Stimulated activated CD8-positive, alpha-beta memory T cell treated with anti-CD3 and anti-CD28 coated beads, Interleukin-4, amount 100 ng/mL, for 1 hour (primary cell): ENCODE measurements at places on chromosomes 1 and 21.

GRCh38 chr1:222283147-222283768, 264.6 kb downstream of the HHIPL2 start:
- DNase-seq, result no peak

DNA sequence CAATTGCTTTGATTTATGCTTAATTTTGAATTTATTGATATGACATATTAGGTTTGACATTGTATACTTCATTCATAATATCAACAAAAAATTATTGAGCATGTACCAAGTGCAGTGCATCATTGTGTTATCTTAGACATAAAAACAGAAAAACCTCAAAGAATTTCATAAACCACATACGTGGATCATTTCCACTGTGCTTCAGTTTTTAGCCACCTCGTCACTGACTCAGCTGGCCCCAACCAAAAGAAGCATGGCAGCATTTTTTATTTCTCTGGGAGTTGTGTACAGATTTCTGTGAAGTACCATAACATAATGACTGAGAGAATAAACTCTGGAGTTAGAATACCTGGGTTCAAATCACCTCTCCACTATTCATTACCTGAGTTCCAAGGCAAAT, 95.6 kb upstream of the C1orf87 start:
- no peak for DNase-seq

- no peak for DNase-seq
Observed at GRCh38 chr1:156664767-156665411, 12.3 kb downstream of the NES start.

DNA sequence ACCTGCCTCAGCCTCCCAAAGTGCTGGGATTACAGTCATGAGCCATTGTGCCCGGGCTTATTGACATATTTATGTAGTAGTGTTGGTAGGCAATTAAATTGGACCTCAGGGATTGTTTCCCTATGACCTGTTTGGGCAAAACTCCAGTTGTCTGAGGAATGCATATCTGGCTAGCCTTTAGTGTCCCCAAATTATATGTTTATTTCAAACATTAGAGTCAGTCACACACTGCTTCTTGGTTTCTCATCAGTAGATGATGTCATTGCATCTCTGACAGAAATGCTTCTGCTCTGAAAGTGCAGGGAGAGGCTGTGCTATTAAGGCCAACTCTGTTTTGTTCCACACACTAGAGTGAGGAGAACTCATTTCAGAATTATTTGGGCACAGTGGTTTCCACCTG, 12.5 kb downstream of the PIP5K1A start:
- no peak for DNase-seq

GRCh38 chr21:33753886-33754285, 111.6 kb downstream of the ITSN1 start:
- no peak for DNase-seq

DNA sequence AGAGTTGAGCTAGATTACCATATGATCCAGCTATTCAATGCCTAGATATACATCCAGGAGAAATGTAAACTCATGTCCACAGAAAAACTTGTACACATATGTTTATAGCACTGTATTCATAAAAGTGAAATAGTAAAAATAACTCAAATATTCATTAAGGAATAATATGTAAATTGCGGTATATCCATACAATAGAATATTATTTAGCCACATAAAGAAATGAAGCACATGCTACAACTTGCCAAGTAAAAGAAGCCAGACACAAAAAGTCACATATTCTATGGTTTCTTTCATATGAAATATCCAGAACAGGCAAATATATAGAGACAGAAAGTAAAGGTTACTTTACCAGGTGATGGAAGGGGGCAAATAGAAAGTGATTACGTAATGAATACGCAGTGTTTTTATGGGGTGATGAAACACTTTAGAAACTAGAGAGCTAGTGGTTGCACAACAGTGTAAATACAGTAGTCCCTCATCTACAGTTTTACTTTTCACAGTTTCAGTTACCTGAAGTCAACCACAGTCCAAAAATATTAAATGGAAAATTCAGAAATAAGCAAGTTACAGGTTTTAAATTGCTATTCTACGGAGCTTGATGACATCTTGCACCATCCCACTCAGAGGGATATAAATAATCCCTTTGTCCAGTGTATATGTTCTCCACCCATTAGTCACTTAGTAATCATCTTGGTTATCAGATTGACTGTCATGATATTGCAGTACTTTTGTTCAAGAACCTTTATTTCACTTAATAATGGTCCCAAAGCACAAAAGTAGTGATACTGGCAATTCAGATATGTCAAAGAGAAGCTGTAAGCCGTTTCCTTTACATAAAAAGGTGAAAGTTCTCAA, 62.3 kb downstream of the ZNF644 start:
- no peak for DNase-seq
